ENCODE measurements at places on chromosomes 12 and 14. TPM values are rescaled to one million over a fixed set of nuclear protein-coding genes. Genes with fewer than 3 reads are reported as not detected.

CCND2 gene
- not detected for total RNA-seq

PTGDR gene
- total RNA-seq, result not detected

BCAT1 gene
- 10.5 TPM for total RNA-seq

DACT1 gene
- total RNA-seq, result 0.44 TPM

METTL17 gene
- total RNA-seq, result 68.4 TPM

LGALS3 gene
- 166 TPM for total RNA-seq

ANP32D gene
- not detected for total RNA-seq

KRT73 gene
- total RNA-seq, result not detected

CCDC198 gene
- total RNA-seq, result 1.9 TPM

Measured in A549 treated with GW870086 at 1 μM for 4 hours (cell line).